ENCODE measurements at places on chromosomes 11 and 22. TPM values are rescaled to one million over a fixed set of nuclear protein-coding genes. Genes with fewer than 3 reads are reported as not detected.

DNA sequence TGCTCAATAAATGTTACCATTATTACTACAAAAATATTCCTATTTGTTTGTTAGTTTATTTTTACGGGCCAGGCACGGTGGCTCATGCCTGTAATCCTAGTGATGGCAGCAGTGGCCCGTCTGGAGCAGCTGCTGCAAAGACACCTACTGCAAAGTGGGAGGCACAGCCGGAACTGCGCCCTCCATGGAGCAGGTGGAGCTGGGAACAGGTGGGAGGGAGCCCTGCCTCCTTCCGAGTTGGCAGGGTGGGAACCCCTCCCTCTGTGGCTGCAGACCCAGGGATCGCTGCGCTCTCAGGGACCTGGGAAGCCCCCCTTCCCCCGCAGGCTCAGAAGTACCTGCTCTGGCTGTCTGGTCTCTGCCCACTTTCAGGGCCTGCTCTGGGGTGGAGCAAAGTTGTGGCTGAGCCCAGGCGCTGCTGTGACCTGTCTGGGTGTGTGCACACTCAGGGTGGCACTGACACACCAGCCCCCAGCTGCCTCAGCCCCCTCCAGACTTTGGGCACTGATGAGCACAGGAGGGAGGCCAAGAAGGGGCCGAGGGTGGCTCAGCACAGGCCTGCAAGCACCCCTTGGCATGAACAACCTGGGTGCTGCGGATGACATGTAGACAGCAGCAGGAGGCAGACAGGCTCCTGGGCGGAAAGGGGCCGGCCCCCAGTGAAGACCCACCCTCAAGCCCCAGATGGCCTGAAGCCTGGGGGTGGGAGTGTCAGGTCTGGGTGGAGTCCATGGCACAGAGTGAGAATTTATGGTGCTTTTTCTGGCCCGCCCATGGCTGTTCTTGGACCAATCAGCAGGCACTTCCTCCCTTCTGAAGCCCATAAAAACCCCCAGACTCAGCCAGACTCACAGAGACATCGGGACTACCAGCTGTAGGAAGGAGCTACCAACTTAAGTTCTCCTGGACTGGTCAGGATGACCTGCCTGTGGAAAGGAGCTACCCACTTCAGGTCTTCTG lies 103.7 kb upstream of the CLMP start:
- H3K27ac ChIP-seq = no peak overlapping the region
- H3K4me1 ChIP-seq = peaks cover 30% of the 10 kb centered on the region
- DNase-seq = no peak
- no peaks in the 10 kb centered on the region for H3K36me3 ChIP-seq
- peaks cover 5% of the 10 kb centered on the region for H3K27me3 ChIP-seq

The MED17 gene
- total RNA-seq = 55.1 TPM

The LSP1 gene
- 303 TPM for total RNA-seq

The USP2 gene
- total RNA-seq = 0.35 TPM

The OR10A2 gene
- total RNA-seq = not detected

DNA sequence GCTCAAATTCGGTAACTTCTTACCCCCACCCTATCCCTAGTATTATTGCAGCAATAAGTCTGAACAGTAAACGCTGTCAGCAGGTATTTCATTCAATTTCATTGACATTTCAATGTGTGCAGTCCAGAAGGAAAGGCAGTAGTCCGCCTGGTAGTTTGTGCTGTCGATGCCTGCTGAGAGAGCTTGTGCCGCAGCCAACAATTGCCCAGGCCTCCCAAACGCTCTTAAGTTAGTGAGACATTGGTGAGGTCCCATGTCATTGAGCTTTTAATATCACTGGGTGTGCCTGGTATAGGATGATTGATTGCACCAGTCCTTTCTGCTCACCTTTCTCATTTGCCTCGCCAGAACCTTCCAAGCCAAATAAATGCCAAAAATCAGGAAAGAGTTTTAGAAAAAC lies 28.1 kb downstream of the ALKBH3 start:
- H3K4me3 ChIP-seq = no peak overlapping the region
- peaks cover 35% of the 10 kb centered on the region for H3K36me3 ChIP-seq
- no peak overlapping the region for H3K27ac ChIP-seq
- no peak for DNase-seq
- H3K27me3 ChIP-seq = no peaks in the 10 kb centered on the region

- no peaks in the 10 kb centered on the region for H3K4me1 ChIP-seq
- H3K27ac ChIP-seq = no peak overlapping the region
- peaks cover 5% of the 10 kb centered on the region for H3K27me3 ChIP-seq
- DNase-seq = no peak
- H3K4me3 ChIP-seq = no peak overlapping the region
These were observed 275.5 kb upstream of the B3GAT1 start for GRCh38 chr11:134687548-134687947.

The LMNTD2 gene
- 0.47 TPM for total RNA-seq

- H3K27me3 ChIP-seq = no peaks in the 10 kb centered on the region
- no peaks in the 10 kb centered on the region for H3K4me1 ChIP-seq
- no peak for DNase-seq
- H3K27ac ChIP-seq = no peak overlapping the region
- H3K36me3 ChIP-seq = no peaks in the 10 kb centered on the region
- H3K4me3 ChIP-seq = no peak overlapping the region
These were observed 129.4 kb downstream of the TENM4 start for GRCh38 chr11:79311461-79311860.

DNA sequence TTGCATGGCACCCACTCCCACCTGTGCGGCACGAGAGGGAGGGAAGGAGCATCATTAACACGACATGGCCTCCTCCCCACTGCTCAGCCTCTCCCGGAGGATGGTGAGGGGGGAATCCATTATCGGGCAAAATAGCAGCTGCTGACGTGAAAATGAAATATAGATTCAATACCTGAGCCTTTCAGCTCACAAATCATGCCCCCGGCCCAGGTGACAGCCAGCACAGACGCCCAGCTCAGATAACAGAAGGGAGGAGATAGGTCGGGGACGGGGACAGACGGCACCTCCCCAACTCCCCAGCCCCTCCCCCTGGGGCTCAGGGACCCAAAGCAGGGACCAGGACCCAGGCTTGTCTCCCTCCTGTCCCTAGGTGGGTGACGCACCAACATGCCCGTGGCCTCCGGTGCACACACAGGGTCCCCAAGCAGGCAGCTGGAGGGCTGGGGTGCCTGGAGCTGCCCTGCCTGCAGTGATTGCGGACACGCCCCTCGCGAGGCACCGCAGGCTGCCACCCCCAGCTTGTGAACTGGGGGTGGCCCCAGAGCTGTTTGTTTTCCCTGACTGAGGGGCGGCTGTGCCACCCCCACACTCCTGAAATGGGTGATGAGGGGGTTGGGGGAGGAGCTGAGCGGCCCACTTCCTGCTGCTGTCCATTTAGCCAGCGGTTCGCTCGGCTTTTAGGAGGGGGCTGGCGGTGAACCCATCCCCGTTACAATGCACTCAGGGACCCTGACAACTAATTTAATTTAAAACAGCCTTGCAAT lies 31.7 kb downstream of the FLRT1 start:
- H3K4me1 ChIP-seq = no peaks in the 10 kb centered on the region
- no peaks in the 10 kb centered on the region for H3K36me3 ChIP-seq
- no peak overlapping the region for H3K27ac ChIP-seq

- no peak overlapping the region for H3K4me3 ChIP-seq
- no peak for DNase-seq
- H3K36me3 ChIP-seq = peaks cover 2% of the 10 kb centered on the region
- peaks cover 4% of the 10 kb centered on the region for H3K27me3 ChIP-seq
- H3K27ac ChIP-seq = no peak overlapping the region
- peaks cover 7% of the 10 kb centered on the region for H3K4me1 ChIP-seq
These were observed 16.2 kb downstream of the C11orf24 start for GRCh38 chr11:68255526-68255925.

- DNase-seq = no peak
- H3K4me1 ChIP-seq = no peaks in the 10 kb centered on the region
- no peak overlapping the region for H3K4me3 ChIP-seq
- H3K27ac ChIP-seq = no peak overlapping the region
- no peaks in the 10 kb centered on the region for H3K27me3 ChIP-seq
- H3K36me3 ChIP-seq = no peaks in the 10 kb centered on the region
These were observed 936.7 kb downstream of the BRD1 start for GRCh38 chr22:48890693-48891554.

The SART1 gene
- 104 TPM for total RNA-seq

DNA sequence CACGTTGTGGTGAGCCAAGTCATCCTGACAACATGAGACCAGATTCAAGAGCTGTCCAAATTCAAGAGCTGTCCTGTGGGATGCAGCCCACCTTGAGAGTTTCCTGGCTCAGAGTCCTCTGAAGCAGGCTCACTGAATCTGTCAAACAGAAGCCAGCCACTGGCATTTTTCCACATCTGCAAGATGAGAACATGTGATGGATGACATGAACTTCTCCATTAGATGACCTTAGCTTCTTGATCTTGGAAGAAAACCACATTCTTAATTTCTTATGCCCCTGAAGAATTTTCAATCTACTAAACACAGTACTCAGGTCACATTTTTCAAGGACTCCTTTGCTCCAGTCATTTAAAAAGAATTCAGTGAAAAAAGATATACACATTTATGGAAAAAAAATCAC lies 291.0 kb downstream of the GUCY1A2 start:
- no peaks in the 10 kb centered on the region for H3K4me1 ChIP-seq
- no peaks in the 10 kb centered on the region for H3K36me3 ChIP-seq
- H3K4me3 ChIP-seq = no peak overlapping the region
- no peak for DNase-seq
- no peaks in the 10 kb centered on the region for H3K27me3 ChIP-seq

DNA sequence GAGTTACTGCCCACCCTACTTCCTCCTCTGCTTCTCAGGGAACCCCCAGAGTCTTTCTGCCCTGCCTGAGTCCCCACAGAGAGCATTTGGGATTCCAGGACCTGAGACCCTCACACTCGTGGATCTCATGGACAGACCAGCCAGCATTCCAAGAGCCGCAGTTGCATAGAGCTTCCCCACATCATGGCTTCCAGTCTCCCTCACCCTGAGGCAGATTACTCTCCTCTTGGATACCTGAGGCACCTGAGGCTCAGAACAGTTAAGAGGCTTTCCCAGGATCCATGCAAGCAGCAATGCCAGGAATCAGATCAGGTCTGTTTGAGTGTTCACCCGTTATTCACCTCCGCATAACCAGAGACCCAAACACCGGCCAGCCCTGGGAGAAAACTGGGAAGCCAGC lies 102.2 kb downstream of the TRIM29 start:
- no peaks in the 10 kb centered on the region for H3K27me3 ChIP-seq
- H3K4me3 ChIP-seq = no peak overlapping the region
- H3K27ac ChIP-seq = no peak overlapping the region
- no peak for DNase-seq
- no peaks in the 10 kb centered on the region for H3K36me3 ChIP-seq

The TUG1 gene
- 69.1 TPM for total RNA-seq

DNA sequence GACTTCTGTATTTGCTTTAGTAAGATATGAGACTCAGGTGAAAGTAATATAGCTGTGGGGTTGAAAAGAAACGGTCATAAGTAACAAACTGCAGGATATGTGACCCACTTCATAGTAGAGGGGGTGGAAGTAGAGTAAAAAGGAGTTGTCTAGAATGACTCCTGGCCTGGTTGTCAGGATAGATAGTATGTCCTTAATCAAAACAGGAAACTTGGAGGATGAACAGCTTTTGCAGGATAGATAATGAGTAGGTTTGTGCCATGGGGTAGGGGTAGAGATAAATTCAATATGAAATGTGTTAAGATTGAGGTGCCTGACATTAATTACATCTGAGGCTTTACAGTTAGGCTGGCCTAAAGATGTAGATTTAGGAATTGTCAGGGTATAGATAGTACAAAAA lies 47.0 kb upstream of the B3GNT6 start:
- no peak overlapping the region for H3K27ac ChIP-seq
- no peaks in the 10 kb centered on the region for H3K4me1 ChIP-seq
- DNase-seq = no peak
- H3K27me3 ChIP-seq = no peaks in the 10 kb centered on the region
- no peak overlapping the region for H3K4me3 ChIP-seq

The SMC1B gene
- 0.59 TPM for total RNA-seq

DNA sequence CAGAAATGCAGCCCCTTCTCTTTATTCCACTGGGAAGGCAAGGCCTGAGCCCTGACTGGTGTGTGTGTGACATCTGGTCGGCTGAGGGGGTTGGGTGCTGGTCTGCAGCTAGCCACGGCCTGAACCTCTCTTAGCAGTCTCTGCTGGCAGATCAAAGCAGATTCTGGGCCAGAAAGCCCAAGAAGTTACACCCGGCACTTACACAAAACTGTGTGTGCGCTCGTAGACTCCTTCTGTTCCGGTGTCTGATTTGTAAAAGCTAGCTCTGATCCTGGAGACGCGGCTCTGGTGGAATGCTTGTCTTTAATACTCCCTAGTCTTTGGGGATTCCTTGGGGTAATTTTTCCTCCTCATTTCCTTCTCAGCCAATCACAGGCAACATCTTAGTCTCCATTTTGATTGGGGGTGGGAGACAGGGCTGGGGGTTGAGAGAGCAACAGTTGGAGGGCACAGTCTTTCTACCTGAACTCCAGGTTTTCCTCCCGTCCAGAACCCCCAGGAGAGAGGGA lies 5.5 kb downstream of the PKNOX2 start:
- H3K27ac ChIP-seq = no peak overlapping the region
- no peak overlapping the region for H3K4me3 ChIP-seq
- peaks cover 51% of the 10 kb centered on the region for H3K27me3 ChIP-seq
- no peaks in the 10 kb centered on the region for H3K36me3 ChIP-seq

The WNT11 gene
- 1.2 TPM for total RNA-seq

All from activated CD4-positive, alpha-beta T cell treated with anti-CD3 and anti-CD28 coated beads, Interleukin-2, amount 10 ng/mL, durations not matched to agents 24 days and 14 days (primary cell).